Stimulated activated CD4-positive, alpha-beta T cell treated with anti-CD3 and anti-CD28 coated beads, Interleukin-1b, Interleukin-23, amount 100 ng/mL, for 1 hour (primary cell): ENCODE measurements at places on chromosomes 3 and 15.

DNA sequence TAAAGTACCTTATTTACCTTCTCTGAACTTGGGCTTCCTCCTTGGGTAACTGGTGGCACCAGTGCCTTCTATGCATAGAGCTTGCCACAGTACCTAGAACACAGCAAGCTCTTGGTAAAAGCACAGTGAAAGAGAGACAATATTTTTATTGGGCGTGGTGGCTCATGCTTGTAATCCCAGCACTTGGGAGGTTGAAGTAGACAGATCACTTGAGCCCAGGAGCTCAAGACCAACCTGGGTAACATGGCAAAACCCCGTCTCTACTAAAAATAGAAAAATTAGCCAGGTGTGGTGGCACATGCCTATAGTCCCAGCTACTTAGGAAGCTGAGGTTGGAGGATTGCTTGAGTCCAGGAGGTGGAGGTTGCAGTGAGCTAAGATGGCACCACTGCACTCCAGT, 285.1 kb downstream of the PTPRG start:
- no peak for DNase-seq

GRCh38 chr3:42210726-42211125, 55.3 kb downstream of the CCK start:
- no peak for DNase-seq

DNA sequence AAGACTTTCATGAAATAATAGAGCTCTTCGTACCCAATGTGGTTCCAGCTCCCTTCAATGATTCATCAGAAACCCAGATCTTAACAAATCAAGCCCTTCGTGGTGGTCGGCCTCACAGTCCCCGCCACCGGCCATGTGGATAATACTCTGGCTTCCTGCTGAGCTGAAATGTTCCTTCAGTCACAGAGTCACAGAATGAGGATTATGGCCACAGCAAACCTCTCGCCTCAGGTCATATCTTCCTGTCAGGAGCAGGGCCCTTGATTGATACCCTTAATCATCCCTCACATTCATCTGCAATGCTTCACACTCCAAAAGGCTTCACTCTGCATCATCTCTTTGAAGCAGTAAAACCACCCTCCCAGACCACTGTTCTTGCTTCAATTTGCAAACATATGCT, 452.6 kb downstream of the OCA2 start:
- DNase-seq, result no peak

DNA sequence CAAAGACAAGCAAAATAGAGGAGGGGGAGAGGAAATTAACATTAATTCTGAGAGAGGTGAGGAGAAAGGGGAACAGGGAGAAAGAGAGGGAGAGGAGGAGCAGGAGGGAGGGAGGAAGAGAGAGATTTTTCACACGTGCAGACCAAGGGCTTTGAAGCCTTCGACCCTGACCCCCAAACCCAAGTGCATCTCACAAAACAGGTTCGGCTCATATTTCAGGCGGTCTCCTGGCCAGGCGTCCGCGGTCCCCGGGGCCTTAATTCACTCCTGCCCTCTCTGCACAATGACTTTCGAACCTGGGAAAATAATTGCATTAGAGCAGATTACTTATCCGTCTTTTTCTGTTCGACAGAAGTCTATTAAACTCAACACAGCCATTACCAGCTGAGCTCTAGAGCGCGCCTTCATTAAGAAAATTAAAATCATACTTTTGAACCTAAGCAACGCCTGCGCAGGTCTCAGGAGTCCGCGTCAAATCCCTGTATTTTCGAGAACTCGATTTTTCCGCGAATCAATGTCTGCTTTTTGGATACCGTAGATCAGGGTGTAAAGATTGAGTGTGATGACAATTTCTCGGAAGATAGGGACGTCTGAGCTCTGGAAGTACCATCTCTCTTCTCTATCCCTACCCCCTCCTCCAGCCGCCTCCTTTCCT, 220.7 kb downstream of the MEIS2 start:
- no peak for DNase-seq

- no peak for DNase-seq
Measured at GRCh38 chr3:82163907-82164520, 402.6 kb upstream of the GBE1 start.

DNA sequence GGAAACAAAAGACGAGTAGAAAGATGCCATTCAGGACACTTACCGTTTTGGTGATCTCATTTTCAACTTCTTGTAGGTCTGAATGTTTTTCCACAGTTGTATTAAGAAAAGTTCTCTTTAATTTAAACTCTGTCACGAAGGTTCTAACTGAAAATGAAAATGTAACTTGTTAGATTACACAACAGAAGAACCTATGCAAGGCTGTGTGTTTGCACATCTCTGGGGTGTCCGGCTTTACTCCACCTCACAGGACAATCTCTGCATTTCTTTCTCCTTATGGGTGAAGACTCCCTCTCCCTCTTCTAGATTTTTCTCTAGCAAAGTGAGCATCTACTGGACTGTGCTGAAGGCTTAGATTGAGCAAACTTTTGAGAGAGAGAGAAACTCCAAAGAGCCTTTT, 50.6 kb downstream of the HEG1 start:
- DNase-seq, result no peak

DNA sequence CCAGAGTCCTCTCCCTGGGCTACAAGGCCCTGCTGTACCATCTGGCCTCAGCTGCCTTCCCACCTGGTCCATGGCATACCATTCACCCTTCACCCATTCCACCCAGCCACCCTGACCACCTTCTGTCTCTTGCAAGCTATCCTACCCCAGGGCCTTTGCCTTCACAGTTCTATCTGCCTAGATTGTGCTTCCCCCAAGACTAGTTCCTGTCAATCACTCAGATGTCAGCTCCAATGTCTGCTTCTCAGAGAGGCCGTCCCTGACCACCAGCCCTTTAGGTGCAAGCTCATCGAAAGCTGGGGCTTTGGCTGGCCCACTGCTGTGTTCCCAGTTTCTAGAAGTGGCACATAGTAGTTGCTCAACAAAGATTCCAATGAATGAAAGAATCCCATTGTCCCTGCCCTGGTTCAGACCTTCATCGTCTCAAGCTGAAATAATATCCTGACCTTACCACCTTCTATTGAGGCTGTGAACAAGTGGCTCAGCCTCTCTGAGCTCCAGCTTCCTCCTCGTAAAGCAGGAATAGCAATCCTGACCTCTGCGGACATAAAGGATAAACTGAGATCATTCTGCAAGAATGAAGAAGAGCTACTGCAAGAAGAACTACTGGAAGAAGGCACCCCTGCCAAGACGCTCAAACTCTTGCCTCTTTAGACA, 15.8 kb downstream of the EFCAB12 start:
- DNase-seq, result no peak

GRCh38 chr3:197507541-197507940, 48.2 kb downstream of the BDH1 start:
- DNase-seq, result no peak

DNA sequence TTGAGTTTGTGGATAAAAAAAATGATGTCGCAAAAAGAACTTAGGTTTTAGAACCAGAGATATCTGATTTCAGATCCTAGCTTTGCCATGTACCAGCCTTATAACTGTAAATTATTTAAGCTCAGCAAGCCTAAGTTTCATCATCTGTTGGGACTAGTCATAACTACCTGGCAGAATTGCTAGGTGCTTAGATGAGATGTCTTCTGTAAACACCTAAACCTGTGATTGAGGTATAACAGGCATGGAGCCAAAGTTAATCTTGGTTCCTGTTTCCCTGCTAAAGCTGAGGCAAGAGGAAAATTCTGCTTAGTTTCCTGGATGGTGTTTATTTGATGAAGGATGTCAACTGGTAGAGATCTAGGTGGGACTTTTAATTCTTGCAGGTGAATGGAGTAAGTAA, 331.3 kb upstream of the RBMS3 start:
- DNase-seq, result no peak

- no peak for DNase-seq
Measured at GRCh38 chr15:94387849-94388441, 156.6 kb downstream of the MCTP2 start.

GRCh38 chr3:10213156-10213792, 35.0 kb upstream of the TATDN2 start:
- DNase-seq, result no peak

DNA sequence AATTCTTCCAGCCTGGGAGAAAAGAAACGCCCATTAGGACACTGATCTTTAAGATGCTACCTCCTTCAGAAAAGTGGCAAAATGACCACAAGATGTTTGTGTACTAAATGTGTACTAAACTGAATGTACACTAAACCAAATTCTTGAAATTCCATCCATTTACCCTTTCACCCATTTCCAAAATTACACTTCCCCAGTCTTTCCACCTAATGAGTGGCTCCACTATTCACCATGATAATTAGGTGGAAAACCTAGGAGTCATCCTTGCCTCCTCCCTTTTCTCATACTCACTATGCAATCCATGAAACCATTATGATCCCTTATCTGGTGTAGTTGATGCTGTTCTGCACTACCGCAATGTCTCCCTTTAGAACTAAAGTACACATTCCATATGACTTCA, 452.1 kb upstream of the THBS1 start:
- DNase-seq, result no peak

DNA sequence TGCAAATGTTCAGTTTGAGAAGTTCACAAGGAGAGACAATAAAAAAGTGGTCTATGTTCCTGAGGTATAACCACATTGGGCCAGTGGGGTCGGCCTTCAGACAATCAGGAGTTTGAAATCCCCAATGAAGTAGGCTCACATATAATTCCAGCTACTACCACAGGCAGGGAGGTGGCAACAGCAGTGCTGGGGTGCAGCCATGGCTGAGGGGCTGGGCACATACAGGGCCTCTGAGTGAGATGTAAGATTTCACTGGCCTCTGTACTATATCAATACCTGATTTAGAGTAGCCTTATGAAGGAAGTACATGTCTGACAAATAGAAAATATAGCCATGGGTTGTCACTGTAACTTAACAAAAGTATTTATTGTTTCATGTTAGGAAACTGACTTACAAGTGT, 402.2 kb downstream of the TBC1D5 start:
- DNase-seq, result no peak

DNA sequence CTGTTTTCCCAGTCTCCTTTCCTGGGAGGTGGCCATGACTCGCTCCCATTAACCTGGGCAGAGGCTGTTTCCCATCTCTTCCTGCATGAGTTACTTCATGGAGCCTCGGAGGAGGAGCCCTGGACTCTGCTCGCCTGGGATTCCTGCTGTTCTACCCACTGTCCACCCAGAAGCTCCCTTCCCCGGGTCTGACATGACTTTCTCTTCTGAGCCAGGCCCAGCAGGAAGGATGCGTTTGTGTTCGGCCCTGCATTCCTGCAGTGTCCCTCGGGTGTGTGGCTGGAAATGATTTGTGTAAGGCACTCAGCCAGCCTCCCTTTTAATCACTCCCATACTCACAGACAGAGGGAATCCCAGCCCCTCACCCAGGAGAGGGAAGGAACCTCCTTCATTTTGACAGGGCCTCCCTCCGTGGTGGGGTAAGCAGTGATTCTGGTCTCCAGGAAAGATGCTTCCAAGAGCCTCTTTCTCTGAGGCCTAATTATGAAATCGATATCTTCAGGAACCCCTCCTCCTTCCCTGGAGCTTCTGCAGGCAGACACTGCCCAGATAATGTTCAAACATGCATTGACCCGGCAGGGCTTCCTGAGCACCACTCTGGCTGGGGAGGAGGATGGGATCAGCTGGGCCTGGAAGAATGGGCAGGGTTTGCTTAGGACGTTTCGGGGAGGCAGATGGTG, 41.6 kb upstream of the DLG1 start:
- no peak for DNase-seq

GRCh38 chr3:127630811-127631714, 2.1 kb downstream of the PODXL2 start:
- DNase-seq, result no peak
